ENCODE measurements at places on chromosomes 11 and 22.
A peak's percentile ranks its signal among the peaks of the same experiment; 100 is the strongest.

DNA sequence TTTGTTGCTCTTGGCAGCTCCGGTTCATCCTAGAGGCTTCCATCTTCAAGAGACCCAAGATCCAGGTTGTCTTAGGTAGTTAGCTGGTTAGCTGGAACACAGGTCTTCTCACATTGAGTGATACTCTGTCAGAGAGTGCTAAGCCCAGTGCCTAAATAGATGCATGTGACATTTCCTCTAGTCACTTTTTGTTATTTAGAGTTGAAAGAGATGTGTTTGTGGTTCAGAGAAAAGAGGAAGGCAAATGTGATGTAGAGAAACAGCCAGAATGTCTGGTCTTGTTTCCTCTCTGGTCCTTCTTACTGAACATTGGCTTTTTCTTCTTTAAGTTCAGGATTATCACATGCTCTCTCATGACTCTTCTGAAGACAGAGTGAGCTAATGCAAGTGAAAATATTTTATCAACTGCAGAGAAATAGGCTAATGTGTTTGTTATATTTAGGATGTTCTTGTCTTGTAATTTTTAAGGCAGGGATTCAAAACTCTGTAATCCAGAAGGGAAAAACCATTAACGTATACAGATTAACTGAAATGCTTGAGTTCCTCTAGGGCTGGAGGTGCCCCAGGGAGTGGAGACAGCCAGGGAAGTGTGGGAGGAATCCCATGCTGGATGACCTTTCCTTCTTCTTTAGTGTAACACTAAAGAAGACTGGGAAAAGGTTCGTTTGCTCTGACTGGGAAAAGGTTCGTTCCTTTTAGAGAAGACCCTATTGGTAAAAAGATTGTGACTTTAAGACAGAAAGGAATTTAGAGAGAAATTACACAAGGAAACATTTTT is 75.4 kb downstream of the SWAP70 start:
- DNase-seq: no peak

DNA sequence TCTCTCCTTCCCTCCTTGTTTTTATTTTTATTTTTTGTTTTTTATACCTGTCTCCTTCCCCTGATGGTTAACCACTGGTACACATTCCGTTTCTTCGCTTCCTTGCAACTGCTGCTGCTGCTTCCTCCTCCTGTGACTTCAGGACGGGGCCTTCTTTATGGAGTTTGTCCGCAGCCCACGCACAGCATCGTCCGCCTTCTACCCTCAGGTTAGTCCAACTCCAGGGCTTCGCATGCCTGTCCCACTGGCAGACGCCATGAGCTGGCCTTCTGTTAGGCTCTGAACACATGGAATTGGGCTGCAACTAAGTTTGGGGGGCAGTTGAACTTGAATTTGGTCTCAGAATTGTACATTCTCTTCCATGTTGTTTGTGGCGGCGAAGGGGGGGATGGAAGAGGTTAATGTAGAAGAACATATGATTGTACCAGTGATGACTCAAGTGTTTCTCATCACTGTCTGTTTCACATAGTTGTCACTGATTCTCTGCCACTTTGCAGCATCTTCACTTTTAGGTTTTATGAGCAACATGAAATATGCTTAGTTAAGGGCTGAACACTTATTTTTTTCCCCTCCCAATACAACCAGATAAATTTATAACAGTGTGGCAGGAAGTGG is 83.0 kb upstream of the YWHAH start:
- no peak for DNase-seq

- DNase-seq: no peak
These were observed 904.9 kb upstream of the CNTN5 start for GRCh38 chr11:98115873-98116272.

- DNase-seq: no peak
These were observed 493.9 kb upstream of the B3GAT1 start for GRCh38 chr11:134905928-134906327.

DNA sequence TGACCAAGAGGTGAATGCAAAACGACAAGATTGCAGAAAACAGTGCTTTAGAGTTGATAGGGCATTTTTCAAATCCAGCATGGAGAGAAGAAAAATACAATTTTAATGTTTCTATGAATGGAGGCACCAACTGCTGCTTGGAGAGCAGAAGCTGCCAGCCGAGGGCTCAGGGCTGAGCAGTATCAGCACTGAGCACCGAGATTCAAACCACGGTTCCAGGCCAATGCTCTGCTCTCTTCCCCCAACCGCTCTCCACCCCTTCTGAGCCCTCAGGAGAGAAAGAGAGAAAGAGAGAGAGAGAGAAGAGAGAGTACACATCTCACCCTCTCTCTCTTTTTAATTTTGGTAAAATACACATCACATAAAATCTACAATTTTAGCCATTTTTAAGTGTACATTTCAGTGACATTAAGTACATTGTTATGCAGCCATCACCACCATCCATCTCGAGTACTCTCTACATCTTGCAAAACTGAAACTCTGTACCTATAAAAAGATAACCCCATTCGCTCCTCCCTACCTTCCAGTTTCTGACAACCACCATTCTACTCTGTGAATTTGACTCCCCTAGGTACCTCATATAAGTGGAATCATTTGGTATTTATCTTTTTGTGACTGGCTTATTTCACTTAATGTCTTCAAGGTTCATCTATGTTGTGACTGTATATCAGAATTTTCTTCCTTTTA is 333.3 kb downstream of the MIAT start:
- DNase-seq: no peak

DNA sequence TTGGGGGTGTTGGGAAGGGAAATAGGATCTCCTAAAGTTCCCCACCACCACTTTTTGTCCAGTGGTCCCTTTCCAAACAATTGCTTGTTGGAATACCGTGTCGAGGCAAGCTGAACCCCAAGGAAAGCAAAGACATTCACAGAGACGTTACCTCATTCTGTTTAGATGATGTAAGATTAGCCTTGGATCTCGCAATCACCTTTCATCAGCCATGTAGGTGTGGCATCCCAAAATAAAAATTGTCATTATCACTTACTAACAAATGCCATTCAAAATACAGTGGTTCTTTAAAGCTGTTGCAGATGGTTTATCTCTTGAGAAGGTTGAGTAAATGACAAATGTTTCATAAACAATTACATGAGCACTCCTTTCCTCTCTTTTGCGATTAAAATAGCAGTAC is 86.5 kb upstream of the SLC25A18 start:
- DNase-seq: no peak

GRCh38 chr11:106271686-106272085 is 194.2 kb downstream of the AASDHPPT start:
- DNase-seq: no peak

DNA sequence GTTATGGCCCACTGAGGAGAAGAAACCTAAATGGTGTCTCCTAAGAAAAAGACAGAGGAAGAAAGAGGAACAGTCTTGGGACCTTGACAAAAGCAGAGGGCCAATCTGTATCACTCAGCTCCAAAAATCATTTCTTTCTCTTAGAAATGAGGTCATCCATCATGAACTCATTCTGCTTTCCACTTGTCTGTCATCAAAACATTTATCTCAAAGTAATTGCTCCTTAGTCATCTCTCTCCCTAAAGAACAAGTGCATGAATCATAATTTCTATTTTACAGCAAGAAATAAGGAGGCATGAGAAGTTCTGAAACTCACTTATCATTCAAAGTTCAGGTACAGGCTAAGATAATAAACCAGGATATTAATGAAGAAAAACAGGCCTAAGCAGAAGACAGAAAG is 375.6 kb downstream of the KCNA4 start:
- DNase-seq: no peak

DNA sequence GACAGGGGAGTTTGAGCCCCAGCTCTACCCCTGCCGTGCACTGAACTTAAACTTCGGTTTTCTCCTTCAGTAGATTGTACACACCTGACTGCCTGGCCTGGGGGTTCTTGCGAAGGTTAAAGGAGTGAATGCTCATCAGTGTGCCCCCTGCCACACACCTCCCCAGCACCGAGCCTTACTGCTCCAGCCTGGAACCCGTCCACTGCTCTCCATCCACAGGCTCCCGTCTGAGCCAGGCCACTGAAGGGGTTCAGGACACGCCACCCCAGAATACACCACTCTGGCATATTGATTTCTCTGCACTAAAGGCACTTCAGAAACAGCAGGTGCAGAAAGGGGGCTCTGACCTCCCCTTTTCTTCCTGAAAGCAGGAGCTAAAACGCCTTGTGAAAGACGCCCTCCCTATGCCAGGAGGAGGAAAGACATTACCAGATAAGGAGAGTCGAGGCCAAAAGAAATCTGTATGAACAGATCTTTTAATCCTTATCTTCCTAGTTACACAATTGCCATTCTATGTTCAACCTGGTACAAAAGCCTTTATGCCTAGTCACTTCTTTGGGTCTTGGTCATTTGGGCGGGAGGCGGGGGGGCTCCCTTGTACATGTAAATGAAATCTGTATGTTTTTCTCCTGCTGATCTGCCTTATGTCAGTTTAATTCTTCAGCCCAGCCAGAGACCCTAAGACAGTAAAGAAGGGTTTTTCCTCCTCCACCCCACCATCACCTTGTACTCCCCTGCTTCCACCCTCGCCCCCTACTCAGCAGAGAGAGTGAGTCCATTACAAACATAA is 1.9 kb upstream of the SSTR3 start:
- no peak for DNase-seq

DNA sequence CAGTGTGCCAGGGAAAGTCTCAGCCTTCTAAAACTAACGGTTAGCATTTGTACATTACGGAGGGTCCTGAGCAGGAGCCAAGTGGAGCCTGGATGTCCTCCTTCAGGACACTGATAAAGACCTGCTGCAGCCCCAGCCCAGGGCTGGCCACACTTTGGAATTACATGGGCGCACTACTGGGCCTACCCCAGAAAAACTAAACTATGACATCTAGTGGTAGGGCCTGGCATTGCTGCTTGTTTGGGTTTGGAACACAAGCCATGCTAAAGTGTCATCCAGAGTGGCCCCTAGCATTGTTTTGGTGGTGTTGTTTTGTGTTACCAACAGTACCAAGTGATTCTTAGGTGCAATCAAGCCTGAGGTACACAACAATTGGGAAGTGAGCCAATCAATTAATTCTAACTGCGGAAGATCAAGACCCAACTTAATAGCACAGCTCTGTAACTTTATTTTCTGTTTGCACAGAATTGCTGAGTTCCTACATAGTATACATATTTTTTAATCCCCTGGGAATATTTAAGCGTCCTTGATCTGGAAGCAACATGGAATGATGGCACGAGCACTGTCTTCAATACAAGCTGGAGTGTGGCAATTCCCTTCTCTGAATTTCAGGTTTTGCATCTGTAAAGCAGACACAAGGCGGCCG is 340.7 kb downstream of the LARGE1 start:
- no peak for DNase-seq

- DNase-seq: no peak
These were observed 2.0 kb upstream of the ROBO3 start for GRCh38 chr11:124863137-124863825.

GRCh38 chr11:29801561-29801960 is 215.3 kb downstream of the KCNA4 start:
- no peak for DNase-seq

GRCh38 chr11:77705876-77706579 is 68.4 kb upstream of the CLNS1A start:
- no peak for DNase-seq

- peak; percentile 87 for DNase-seq
These were observed 48.7 kb upstream of the TEAD1 start for GRCh38 chr11:12625438-12626071.

GRCh38 chr11:13207665-13208594 is 69.7 kb upstream of the BMAL1 start:
- DNase-seq: peak; percentile 67

- DNase-seq: no peak
These were observed 5.2 kb upstream of the MAP6 start for GRCh38 chr11:75673977-75674582.

GRCh38 chr11:67387069-67387468 is 4.7 kb upstream of the RAD9A start:
- no peak for DNase-seq

DNA sequence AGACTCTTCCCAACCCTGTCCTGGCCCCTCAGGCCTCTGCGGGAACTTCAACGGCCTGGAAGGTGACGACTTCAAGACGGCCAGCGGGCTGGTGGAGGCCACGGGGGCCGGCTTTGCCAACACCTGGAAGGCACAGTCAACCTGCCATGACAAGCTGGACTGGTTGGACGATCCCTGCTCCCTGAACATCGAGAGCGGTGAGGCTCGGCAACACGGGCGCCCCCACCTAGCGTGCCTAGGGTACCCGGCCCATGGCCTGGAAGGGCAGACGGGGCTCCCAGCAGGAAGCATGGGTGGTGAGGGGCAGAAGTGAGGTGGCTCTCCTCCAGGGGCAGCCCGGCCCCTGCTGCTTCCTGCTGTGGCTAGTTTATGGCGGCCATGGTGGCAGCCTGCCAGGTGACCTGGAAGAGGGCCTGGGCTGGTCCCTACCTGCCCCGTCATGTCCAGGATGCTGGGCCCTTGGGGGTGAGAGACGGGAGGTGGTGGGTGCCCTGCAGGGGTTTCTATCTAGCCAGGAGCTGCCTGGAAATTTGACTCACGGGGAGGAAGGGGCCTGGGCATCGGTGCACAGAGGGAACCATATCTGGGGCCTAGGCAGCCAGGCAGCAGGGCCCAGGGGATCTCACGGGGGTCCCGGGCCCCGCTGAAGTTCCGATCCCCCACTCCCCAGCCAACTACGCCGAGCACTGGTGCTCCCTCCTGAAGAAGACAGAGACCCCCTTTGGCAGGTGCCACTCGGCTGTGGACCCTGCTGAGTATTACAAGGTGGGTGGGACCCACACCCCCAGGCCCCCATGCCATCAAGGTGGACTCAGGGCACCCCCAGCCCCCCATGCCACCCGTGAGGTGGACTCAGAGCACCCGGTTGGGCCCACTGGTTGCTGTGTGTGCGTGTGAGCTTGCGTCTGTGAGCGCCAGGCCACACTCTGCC is 9.2 kb downstream of the MUC2 start:
- DNase-seq: no peak

GRCh38 chr11:44255406-44256071 is 54.4 kb downstream of the ALX4 start:
- no peak for DNase-seq

GRCh38 chr11:86495351-86495750 is 120.7 kb downstream of the CCDC81 start:
- DNase-seq: no peak

DNA sequence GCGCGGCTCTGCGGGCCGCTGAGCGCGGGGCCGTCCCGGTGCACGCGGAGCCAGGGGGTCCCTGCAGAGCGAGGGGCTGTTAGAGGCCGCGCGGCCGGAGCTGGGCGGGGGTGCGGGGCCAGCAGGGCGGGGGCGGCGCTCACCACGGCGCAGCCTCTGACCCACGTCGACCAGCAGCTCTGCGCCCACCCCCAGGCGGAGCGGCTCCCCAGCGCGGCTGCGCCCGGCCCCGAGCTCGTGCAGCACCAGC is 385 bp upstream of the SCO2 start:
- no peak for DNase-seq

GRCh38 chr11:30545507-30545906 is 40.6 kb downstream of the MPPED2 start:
- no peak for DNase-seq

DNA sequence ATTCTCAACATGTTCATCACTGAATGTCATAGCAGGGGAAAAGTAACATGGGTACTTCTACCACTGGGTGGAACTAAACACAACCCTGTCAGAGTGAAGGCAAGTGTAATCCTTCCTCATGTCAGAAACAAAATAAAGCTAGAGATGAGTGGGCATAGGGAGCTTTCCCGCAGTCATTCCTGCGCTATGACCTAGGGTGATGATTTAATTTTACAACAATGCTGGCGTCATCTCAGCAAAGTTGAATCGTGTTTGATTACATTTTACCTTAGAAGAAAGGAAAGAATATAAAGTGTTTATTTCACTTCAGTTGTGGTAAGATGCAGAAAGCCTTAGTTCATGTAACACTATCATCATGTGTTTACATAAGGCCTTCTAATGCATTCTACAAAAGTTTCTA is 355.6 kb downstream of the METTL15 start:
- no peak for DNase-seq

GRCh38 chr22:33427461-33427860 is 369.3 kb upstream of the SYN3 start:
- DNase-seq: no peak

- no peak for DNase-seq
These were observed 27.3 kb downstream of the STK33 start for GRCh38 chr11:8566613-8567210.

Data from non-pigmented ciliary epithelial cell (primary cell).